Muscle of arm (tissue), 14 donors: ENCODE measurements at places on chromosomes 13 and 19. TPM values are rescaled to one million over a fixed set of nuclear protein-coding genes. Genes with fewer than 3 reads are reported as not detected.

The ZNF729 gene
- not detected for polyA plus RNA-seq

- no peak for DNase-seq
Observed at GRCh38 chr13:64529874-64530485, 2700.2 kb downstream of the PCDH9 start.

GRCh38 chr13:76609643-76610042 lies 276.6 kb downstream of the KCTD12 start:
- DNase-seq: no peak

The IGFL1 gene
- polyA plus RNA-seq: not detected

GRCh38 chr19:42165146-42165545 lies 32.9 kb upstream of the POU2F2 start:
- no peak for DNase-seq

DNA sequence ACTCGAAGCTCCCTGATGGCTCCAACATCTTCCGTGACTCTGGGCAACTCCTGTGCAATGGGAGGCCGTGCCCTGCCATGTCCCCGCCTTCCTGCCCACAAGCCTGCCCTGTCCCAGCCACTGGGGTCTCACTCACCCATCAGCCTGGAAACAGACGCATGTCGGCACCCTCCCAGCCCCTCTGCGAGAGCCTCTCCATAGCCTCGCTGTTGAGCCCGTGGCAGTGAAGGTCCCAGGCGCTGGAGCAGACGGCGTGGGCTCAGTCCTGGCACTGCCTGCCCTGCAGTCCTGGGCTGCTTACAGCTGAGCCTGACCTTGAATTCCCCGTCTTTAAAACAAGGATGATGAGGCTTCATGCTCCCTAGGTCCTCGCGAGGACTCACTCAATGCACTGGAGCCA lies 37.0 kb downstream of the MCF2L start:
- no peak for DNase-seq

The TSSK6 gene
- polyA plus RNA-seq: not detected

The SOX1 gene
- polyA plus RNA-seq: not detected

GRCh38 chr19:36508325-36508724 lies 19.0 kb upstream of the ZNF566 start:
- no peak for DNase-seq

DNA sequence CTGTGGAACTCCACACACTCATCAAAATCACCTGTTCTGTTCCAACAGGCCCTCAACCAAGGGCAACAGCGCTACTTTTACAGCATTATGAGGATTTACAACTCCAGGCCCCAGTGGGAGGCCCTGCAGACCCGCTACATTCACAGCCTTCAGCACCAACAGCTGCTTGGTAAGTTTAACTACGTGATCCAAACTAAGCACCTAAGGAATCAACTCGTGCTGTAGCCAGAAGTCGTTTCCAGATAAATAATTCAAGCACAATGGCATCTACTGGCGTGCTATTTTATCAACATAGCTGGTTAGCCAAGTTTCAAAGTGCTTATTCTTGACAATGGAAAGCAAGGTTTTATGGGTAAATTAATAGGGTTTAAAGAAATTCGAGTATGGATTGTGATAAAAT lies 5.3 kb downstream of the FAM216B start:
- DNase-seq: no peak

The SULT2A1 gene
- 0.08 TPM for polyA plus RNA-seq
